ENCODE measurements at places on chromosomes 1 and 21.
A peak's percentile ranks its signal among the peaks of the same experiment; 100 is the strongest.

GRCh38 chr1:67433837-67434236 is 3.6 kb upstream of the SERBP1 start:
- DNase-seq, result no peak

DNA sequence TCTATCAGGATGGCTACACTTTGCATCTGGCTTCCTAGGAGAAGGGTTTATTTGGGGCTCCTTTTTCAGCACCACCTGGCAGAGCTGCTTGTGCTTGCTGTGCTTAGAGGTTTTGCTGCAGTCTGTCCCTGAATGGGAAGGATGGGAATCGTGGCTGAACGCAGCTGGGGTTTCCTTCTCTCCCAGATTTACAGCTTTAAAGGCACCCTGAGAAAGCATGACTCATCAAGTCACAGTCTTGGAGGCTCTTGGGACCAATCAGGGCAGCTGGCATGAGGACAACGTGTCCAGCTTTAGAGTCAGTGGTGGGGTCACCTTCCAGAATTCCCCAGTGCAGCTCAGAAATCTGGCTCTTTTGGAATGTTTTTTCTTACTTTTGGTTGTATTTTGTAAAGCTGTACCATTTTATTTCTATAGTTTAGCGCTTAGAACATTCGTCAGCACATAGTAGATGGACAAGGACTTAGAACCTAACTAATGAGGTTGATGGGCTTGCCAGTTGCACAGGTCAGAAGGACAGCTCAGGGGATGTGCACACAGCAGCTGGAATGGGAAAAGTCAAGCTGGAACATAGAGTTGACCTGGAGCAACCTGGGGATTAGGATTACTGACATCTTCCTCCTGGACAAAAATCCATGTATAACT is 222.6 kb downstream of the PRDM2 start:
- DNase-seq, result no peak

- DNase-seq, result no peak
These were observed 3.7 kb downstream of the AURKAIP1 start for GRCh38 chr1:1371364-1371745.

- DNase-seq, result no peak
These were observed 23.2 kb downstream of the HIVEP3 start for GRCh38 chr1:41895552-41895951.

DNA sequence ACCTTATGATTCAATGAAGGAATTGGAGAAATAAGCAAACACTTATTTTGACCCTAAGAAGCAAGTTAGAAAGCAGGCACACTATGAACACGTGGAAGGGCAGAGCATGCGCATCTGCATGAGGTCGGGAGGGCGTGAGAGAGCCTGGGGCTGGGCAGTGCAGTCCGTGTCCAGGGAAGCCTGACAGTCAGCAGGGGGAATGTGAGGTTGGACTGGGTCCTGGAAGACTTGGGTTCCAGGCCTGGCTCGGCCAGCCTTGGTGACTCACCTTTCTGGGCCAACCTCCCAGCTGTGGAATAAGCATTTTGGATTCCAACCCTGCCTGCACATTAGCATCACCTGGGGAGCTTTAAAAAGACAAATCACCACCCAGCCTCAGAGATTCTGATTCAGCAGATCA is 26.6 kb upstream of the LMX1A start:
- no peak for DNase-seq

- DNase-seq, result no peak
These were observed 21.0 kb downstream of the NFYC start for GRCh38 chr1:40712405-40712944.

DNA sequence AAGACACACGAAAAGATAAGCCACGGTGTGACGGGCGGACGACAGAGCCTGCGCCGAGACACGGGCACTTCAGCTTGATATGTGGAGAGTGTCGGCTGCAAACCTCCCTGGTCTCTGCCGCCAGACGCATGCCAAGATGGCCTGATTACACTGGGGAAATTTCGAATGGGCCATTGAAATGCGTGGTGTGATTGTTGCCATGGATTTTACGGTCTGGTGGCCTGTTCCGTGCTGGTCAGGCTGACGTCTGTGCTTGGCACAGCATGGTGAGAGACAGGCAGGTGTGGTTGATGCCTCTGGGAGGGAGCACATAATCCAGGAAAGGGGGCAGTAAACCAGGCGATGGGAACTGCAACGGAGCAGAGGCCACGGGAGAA is 105.6 kb upstream of the TMPRSS2 start:
- DNase-seq, result no peak

- peak; percentile 27 for DNase-seq
These were observed 303.4 kb downstream of the KIF26B start for GRCh38 chr1:245458234-245458633.

DNA sequence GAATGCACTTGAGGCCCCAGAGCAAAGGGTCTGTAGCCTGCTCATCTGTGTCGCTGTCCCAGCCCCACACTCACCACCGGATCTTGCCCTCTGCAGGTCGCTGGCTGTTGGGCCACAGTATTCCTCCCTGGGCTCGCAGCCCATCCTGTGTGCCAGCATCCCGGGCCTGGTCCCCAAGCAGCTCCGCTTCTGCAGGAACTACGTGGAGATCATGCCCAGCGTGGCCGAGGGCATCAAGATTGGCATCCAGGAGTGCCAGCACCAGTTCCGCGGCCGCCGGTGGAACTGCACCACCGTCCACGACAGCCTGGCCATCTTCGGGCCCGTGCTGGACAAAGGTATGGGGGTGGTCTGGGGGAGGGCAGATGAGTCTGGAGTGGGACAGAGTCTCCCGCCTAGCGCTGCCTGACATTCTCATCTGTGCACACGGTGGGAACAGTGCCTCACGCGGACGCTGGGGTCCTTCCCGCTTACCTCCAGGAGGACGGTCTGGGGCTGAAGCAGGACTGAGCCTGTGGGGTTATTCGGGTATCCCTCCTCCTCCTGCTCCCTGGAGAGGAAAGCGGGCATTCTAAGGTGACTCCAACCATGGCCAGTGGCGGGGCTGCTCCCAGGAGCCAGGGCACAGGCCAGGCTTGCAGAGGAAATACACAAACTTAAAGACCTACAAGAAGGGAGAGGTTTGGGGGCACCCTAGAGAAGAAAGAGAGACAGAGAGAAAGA is 15.9 kb downstream of the WNT3A start:
- DNase-seq, result no peak

- no peak for DNase-seq
These were observed 324.2 kb downstream of the HLX start for GRCh38 chr1:221203224-221204054.

DNA sequence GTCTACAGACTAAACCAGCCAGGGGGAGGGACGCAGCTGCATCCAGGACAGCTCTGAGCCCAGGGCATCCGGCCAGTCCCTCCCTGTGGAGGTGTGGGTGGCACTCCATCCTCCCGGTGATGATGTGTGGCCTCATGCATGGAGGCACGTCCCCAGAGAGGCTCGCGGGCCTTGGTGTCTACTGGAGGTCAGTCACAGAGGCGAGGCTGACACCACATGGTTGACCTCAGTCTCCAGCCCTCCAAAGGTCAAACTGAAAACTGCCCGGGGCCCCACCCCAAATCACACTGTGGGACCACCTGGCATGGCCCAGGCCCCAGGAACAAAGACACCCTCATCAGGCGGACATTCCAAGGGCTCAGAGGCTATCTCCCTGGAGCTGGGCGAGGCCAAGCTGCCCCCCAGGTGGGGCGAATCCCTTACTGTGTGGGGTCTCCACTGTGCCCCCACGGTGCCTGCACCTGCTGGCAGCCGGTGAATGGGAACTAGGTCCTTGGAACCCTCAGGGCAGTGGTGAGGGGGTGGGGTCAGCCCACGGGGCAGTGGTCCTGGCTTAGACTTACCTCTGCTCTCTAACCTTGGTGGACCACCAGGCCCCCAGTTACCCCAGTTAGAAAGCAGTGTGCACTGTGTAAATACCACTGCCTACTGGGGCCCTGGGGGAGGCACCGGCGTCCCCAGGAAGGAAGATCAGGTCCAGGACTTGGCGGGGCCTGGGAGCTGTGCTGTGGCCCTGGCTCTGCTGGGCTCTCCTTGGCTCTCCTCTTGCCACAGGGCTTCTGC is 49.1 kb downstream of the TRPM2 start:
- DNase-seq, result no peak

DNA sequence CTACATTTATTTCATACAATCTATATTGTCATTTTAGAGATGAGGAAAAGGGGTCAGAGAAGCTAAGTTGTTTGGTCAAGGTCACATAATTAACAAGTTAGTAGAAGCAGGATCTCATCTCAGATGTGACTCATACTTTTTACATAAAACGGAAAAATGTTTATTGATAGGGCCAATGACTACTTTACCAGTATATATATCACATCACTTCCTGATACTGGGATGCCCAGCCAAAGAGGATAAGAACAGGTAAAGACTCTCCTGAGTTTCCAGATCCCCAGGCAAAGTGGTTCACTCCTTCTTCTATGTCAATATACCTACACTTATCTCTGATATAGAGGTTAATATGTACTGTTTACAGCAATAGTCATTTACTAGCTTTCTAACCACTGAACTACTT is 21.0 kb downstream of the YIPF1 start:
- no peak for DNase-seq

DNA sequence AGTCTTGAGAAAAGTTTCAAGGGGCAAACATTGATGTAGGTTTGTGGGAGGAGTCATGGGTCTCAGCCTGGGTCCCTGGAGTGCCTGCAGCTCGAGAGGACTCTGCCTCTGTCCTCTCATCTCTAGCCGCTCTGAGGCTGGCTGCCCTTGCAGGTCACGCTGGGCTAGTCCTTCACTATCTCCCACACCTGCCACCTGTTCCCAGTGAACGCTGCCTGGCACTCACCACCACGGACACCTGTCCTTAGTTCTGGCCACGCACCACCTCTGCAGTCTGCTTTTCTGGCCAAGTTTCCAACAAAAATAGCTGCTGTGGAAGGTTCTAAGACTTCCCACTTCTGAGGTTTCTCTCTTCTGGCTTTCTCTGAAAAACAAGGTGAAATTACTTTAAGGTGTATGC is 52.5 kb downstream of the SH3BGR start:
- no peak for DNase-seq

DNA sequence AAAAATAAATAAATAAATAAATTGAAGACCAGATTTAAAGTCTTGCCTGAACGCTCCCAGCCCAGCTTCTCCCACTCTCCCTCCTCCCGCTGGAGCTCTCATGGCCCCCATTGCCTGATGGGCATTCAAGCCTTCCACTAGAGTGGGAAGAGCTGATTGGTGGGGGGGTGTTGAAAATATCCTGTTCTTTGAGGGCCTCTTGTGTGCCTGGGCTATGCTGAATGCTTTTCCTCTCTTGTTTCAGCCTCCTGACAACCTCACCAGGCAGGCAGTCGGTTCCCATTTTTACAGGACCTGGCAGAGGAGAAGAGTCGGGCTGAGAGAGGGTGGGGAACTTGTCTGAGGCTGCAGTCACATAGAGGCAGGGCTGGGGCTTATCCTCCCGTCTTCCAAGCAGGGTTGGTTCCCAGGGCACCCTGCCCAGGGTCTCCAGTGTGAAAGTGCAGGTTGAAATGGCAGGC is 59.2 kb upstream of the SSBP3 start:
- no peak for DNase-seq

DNA sequence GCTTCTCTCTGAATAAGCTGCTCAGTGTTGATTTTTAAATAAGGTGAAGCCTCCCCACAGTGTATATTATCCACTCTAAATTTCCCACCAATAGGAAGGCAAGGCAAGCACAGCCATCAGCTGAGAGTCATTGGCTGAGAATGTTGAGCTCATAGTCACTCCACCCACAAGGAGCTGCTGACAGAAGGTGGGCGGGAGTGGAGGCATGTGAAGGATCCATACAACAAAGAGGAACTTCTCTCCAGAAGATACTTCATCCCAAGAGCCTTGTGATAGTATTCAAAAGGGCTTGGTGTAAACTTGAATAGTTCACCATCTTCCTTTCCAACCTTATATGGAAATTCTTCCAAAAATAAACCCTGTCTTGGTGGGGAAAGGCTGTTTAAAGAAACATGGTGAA is 42.8 kb downstream of the SAMD13 start:
- no peak for DNase-seq

Data from cerebellar nuclear complex (tissue), 1 donor.